ENCODE measurements at places on chromosomes 6 and 20.
A peak's percentile ranks its signal among the peaks of the same experiment; 100 is the strongest.

DNA sequence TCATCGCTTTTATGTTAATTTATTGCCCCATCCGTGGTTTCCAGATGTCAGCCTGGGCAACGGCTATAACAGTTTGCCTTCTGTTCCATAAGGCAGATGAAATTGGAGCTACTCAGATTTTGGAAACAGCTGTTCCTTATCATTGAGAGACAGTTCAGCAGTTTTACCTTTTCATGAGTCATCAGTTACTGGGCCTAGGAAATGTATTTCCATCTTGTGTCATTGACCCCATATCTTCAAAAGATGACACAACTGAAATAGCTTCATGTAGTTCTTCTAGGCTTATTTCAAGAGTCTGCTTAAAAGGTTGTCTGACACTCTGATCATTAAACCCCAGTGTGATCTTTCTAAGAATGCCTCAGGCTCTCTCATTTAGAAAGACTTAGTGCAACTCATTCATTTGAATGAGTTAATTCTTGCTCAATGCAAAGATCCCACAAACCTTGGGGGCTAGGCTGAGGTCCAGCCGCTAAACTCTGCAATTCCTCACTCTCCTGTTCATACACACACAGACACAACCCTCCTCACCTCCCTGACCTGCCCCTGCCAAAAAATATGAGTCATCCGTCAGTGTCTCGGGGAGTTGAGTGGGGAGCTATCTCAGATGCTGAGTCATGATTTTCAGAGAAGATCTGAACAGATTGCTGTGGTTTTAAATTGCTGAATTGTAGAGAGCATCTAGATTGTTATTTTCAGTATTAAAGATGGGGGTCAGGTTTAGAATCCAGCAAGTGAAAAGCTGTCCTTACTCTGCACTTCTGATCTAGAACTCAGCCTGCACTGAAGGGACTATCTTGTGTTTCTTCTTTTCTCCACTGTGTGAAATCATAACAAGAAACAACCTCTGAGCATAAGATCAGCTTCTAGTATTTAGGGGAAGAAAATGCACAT lies 61.8 kb downstream of the RPP40 start:
- peak; percentile 5 for DNase-seq

- no peak for DNase-seq
Measured at GRCh38 chr6:85673198-85674139, 30.8 kb upstream of the SYNCRIP start.

DNA sequence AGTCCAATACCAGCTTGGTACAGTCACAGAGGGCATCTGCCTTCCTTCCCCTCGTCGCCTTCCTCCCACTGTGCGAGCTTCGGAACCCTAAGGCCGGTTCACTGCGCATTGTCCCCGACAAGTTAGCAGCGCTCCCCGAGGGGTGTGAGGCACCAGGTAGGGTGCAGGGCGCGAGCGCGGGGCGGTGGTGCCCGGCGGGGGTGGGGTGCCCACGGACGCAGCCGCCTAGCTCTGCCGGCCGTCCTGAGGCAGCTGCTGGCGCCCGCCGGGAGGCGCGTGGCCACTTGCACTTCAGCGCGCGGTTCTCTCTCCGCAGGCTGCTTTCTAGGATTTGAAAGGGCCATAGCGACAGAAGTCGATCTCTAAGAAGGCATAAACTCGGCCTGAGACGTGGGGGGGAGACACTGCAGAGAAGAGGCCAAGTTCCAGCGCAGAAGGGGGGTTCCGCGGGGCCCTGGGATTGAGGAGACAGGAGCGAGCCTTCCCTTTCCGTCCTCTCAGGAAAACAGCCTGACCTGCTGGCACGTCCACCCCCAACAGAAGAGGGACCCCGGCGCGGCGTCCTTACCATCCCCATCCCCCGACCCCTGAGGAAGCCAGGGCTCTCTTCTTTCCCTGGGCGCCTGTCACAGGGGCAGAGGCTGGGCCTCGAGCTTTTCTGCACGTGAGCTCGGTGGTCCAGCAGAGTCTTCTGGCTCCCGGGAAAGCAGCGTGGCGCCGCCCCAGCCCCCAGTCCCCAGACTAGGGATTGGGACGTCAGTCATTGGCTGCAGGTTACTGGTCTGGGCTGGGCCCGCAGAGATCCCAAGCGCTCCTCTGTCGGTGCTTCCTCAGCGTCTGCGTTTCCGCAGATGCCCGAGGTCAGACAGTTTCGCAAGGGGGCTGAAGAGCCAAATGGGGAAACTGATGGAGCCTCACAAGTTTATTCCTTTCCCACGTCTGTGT lies 15.6 kb upstream of the PRDM13 start:
- no peak for DNase-seq

DNA sequence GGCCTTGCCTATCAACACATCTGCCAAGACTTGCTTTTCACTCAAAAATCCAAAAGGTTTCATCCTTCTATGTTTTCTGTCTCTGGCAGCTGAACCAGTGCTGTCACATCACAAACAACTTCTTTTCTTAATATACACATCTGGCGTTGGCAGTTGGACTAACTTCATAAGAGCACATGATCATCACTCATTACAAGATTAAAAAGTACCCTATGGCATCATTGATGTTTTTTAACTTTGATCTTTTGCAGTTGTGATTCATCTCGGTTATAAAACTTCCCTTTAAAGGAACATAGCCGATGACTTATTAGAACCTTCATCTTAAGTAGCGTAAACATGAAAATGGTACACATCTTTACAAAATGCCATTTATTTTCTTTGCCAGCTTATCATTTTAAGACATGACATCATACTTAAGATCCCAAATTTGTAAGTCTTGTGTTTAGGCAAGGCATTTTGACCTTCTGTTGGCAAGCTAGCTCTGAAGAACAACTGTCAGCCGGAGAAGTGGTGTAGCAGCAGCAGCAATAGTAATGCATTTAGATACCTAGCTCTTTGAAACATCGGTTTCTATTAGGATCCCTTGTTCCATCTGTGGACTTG lies 64.2 kb upstream of the SUPT3H start:
- no peak for DNase-seq

DNA sequence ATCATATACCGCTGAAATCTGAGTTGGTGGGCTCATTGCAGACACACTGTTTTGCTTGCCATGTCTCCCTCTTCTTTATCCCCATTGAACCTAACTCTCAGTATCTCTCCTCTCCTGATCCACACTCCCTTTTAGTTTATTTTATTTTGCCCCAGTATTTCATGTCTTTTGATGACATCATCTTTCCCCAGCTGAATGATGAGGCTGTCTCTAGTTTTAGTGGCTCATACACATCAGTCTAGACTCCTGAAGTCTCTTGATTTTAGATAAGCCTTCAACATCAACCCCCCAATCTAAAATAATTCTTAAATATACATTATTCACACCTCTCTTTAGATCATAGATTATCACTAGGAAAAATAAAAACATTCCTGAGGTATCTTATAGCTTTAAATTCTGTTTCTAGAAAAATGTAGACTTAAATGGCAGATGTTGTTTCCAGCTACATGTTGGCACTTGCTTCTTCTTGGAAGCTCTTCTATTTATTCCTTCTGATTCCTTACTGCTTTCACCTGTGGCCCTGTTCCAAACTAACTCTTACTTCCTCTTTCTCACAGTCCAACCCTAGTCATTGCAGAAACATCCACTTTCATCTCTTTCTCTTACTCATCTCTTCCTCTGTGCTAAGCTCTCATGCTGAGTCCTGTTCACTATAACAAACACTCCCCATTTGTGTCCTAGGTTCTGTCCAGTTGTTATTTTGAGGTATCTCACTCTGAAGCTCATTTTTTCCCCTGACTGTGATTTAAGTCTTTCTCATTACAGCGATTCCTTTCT lies 191.9 kb upstream of the SLC35B3 start:
- no peak for DNase-seq

DNA sequence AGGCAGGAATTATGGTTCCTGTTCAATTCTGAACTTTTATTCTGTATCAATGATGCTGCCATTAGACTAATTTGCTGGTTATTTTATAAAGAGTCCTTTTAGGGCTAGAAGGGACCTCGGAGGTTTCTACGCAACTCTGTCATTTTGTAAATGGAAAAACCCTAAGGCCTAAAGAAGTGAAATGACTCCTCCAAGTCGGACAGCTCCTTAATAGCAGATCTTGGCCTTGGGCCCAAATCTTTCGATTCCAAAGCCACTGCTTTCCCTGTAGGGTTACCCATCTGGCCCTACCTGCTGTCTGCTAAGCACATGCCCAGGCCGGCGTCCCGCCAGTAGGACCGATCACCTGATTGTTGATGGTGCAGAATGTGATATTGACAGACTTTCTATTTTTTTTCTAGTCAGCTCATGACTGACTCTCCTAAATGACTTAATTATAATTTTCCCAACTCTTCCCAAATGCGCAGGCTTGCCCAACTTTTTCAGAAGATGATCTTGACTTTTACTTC lies 40.2 kb downstream of the PLEKHG1 start:
- DNase-seq, result no peak

DNA sequence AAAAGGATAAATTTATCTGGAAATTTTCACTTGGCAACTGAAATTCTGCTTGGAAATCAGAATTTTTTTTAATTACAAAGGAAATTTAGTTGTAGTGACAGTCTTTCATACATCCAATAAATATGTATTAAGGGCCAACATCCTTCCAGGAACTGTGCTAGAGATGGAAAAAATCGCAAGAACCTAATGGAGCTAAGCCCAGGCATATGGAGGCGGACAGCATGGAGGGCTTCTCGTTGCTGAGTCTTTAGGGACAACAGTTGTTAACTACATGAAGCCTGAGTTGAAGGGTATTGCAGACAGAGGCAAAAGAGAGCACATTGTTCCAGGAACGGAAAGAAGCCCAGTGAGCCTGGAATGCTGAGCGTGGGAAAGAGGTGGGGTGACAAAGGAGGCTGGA lies 208.9 kb downstream of the IBTK start:
- no peak for DNase-seq

DNA sequence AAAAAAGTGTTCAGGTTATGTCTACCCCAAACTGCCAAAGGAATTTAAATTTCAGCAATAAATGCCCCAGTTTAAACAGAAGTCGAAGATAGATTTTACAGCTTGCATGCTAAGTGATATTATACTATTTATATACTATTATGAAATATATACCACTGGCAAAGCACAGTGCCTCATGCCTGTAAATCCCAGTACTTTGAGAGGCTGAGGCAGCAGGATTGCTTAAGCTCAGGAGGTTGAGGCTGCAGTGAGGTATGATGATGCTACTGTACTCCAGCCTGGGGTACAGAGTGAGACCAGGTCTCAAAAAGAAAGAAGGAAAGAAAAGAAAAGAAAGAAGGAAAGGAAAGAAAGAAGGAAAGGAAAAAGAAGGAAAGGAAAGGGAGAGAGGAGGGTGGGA lies 102.1 kb downstream of the MTFR2 start:
- no peak for DNase-seq

GRCh38 chr20:45235995-45236394 lies 14.8 kb downstream of the SEMG2 start:
- DNase-seq, result no peak

- DNase-seq, result no peak
Measured at GRCh38 chr6:5731435-5731834, 275.3 kb downstream of the NRN1 start.

DNA sequence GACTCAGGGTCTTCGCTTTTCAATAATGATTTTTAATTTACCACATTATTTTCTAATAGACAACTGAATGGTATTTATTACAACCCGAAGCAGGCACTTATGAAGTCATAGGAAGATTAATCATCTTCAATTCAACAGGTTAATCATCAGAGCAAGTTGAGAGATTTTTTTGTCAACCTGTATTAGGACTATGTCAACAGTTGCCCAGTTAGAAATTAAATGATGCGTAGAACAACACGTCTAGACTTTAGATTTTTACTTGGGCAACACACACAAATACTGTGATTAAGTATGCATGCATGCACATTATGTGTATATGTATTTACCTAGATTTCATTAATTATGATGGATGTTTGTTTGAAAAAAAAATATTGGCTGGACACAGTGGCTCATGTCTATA lies 4.3 kb downstream of the ILRUN start:
- DNase-seq, result no peak

GRCh38 chr20:59164686-59165391 lies 1.2 kb downstream of the ZNF831 start:
- DNase-seq, result no peak

- DNase-seq, result no peak
Measured at GRCh38 chr20:34573541-34574300, 15.2 kb downstream of the MAP1LC3A start.

GRCh38 chr20:11403711-11404110 lies 514.0 kb upstream of the BTBD3 start:
- DNase-seq, result no peak
